ENCODE measurements at places on chromosomes 7 and 10.

- no peak for DNase-seq
These were observed 112.3 kb downstream of the PLXNA4 start for GRCh38 chr7:132463922-132464321.

DNA sequence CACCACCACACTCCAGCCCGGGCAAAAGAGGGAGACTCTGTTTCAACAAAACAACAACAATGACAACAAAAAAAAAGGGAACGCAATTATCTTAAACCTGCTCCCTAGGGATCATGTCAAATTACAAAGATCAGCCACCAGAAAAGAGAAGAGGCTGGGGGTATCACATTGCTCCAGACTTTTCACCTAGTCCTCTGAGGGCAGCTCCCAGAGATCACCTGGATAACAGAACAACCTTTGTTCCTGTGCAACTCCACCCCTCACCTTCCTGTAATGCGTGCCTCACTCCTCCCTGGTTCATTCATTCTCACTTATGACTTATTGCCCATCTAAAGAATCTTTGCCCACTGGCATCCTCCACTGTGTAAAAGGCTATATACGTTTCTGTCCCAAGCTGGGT is 31.8 kb downstream of the SVOPL start:
- DNase-seq: no peak

DNA sequence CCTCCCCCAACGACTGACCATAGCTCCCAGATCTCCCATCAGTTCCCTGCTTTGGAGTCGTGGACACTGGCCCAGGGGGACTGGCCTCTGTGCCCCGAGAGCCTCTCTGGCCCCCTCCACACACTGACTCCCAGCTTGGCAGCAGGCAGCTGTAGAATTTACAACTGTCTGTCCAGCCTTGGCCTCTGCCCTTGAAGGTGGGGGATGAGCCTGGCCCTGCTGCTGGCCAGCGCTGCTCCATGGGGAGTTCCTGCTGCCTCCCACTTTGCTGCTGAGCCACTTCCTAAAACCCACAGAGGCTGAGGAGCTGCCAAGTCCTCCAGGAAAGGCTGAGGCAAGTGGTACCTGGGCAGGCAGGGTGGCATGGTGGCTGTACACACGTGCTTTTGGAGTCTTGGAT is 147.1 kb downstream of the WDR11 start:
- no peak for DNase-seq

GRCh38 chr7:143434660-143435059 is 8.6 kb upstream of the TAS2R60 start:
- no peak for DNase-seq

- no peak for DNase-seq
These were observed 1.9 kb downstream of the CYREN start for GRCh38 chr7:135168489-135169140.

- DNase-seq: no peak
These were observed 479.0 kb downstream of the SDK1 start for GRCh38 chr7:3780016-3780415.

DNA sequence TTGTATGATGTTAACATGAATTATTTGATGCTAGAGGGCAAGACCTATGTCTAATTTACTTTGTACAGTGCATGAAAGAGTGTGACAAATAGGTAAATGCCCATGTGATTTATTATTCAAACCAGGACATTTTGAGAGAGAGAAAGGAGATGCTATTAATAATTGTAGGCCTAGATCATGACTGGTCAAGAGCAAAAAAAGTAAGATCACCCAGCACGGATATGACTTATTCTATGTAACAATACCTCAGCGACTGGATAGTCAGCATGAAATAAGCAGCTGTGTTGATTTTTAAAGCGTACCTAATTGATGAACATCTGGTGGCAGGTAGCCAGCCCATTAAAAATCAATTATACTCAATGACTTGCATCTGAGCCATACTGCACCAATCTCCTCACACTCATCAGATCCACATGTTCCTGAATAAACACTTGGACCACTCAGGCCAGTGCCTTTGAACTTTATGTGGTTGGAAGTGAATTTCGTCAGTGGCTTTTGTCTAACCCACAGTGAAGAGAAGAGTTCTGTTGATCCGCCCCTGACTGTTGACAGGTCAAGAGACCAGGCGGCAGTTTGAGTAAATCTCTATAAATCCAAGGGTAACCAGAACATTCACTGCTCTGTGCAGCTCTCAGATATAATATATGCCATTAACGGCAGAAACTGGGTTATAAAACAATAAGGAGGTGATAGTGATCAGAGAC is 435.3 kb downstream of the MDFIC start:
- no peak for DNase-seq

GRCh38 chr10:29922892-29923291 is 136.5 kb downstream of the JCAD start:
- no peak for DNase-seq

DNA sequence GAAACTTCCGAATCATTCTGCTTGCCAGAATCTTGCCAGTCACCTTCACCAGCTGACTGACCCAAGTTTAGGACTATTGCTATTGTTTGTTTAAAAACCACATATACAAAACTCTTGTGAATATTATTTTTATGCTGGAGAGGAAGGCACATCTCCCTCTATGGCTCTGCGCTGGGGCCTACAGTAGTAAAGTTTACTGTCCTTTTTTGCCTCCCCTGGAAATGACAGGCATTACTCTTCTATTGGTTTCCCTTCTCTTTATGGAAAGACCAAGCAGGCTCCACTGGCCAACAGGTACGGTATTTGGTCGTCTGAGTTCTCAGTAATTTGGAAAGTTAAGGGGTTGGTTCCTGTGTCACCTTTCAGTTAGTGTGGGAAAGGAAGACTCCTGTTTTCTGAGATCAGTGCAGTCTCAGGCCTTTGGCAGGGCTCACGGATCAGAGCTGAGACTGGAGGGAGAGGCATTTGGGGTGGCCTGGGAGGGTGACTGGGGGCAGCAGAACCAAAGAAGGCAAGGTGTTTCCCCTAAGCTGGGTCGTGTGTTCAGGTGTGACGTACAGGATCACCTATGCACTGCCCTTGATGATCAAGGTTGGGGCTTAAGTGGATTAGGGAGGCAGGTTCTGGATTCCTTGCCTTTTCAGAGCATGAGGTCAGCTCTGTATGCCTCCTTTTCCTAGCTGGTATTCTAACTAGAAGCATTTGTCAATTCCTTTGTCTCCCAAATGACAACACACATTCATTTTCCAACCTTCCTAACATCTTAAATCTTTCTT is 16.0 kb upstream of the KIF5B start:
- no peak for DNase-seq

GRCh38 chr7:92608380-92609322 is 18.5 kb upstream of the FAM133B start:
- no peak for DNase-seq

- DNase-seq: no peak
These were observed 5.3 kb downstream of the NEUROG3 start for GRCh38 chr10:69567920-69568319.

DNA sequence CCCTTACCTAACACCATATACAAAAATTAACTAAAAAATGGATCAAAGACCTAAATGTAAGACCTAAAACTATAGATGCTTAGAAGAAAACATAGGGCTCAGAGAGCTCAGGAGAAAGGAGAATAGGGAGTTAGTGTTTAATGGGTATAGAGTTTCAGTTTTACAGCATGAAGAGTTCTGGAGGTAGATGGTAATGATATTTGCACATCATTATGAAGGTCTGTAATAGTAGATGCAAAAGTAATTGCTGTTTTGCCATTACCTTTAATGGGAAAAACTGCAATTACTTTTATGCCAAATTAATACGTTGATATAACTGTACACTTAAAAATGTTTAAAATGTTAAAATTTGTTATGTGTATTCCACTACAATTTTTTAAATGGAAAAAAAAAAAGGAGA is 39.2 kb upstream of the NANOS1 start:
- no peak for DNase-seq

DNA sequence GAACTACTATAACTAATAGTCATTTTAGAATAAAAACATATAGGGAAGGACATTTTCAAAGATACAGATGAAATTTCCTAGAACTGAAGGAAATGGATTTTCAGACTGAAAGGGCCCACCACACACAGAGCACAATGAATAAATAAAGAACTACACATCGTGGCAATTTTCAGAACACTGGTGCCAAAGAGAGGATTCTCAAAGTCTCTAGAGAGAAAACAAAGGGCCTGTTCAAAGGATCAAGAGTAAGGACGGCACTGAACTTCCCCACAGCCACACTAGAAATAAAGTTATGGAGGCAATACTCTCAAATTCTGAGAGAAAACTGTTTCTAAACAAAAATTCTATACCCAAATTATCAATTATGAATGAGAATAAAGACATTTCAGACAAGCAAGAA is 21.9 kb downstream of the NAPEPLD start:
- DNase-seq: no peak

DNA sequence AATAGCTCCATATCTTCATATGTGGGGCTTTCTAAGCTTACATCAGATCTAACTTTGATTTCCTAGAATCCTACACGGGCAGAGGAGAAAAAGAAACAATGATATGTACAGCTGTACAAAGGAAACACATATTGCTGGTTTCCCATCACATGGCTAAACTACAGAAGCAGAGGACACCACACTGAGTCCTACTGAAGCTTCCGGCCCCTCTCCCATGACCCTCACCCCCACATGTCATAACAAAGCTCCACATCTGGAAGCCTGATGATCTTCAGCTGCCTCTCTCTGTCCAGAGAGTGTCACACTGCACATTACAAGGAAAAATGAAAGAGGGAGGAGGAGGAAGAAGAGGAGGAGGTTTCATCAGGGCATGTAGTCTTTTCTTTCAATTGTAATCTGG is 14.0 kb downstream of the SLC16A12 start:
- DNase-seq: no peak

DNA sequence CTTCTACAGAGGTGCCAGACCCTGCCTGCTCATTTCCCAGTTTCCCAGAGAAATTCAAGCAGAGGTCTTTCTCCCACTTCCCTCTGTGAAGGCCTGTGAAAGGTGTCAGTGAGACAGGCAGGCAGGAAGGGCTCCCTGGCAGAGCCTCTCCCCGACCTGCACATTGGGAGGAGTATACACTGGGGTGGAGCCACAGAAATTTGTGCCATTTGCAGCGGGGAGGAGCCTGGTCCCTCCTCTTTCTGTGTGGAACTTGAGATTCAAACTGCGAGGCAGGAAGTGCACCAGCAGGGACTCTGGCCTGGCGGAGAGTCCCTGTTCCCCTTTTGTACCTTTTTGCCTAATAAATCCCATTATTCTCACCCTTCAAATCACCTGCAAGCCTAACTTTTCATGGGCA is 54.6 kb upstream of the OPN4 start:
- DNase-seq: no peak

GRCh38 chr7:129859183-129859582 is 93.6 kb downstream of the UBE2H start:
- no peak for DNase-seq

GRCh38 chr10:5949009-5949759 is 28.2 kb downstream of the IL15RA start:
- DNase-seq: no peak

- no peak for DNase-seq
These were observed 85.2 kb upstream of the PIK3CG start for GRCh38 chr7:106779877-106780276.

GRCh38 chr10:94172332-94172731 is 178.6 kb downstream of the PLCE1 start:
- DNase-seq: no peak

DNA sequence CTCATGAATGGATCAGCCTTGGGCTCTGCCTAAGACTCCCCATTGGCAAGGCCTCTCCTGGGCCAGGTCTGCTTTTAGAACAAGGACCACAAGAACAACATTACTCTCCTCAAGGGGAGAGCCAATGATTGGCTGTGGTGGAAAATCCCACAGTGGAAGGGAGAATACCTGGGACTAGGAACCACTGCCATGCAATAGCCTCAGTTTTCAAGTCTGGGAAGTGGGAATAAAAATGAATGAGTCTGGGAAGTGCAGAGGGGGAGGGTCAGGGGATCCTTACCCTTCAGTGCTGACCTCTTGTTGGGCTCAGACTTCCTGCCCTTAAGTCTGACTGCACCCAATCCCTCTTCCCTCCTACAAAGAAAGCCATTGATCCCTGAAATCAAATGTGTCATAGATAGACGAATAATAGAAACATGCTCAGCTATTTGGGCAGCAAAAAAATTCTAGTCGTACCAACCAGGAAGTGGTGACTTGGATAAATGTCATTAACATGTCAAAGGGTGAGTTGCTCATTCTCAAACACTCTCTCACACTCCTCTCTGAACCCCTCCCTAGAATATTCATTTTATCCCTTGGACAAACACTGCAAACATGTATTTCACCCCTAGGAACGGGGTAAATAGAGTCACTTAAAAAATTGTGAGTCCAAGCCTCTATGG is 123.6 kb downstream of the SH3PXD2A start:
- no peak for DNase-seq

DNA sequence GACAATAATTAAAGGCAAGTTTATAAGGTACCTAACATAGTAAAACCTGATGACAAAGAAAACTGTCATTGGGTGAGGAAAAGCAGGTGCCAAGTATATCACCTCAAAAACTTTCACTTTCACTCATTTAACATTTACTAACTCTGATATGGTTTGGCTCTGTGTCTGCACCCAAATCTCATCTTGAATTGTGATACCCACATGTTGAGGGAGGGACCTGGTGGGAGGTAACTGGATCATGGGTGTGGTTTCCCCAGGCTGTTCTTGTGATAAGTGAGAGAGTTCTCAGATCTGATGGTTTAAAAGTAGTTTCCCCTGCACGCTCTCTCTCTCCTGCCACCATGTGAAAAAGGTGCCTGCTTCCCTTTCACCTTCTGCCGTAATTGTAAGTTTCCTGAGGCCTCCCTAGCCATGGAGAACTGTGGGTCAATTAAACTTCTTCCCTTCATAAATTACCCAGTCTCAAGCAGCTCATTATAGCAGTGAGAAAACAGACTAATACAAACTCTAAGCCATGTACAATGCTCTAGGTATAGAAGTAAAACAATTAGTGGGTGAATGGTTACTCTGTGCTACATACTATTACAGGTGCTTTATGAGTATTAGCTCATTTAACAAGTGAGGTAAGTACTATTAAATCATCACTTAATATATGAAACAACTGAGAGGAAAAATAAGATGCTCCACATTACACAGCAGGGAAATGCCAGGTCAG is 199.0 kb downstream of the CHCHD3 start:
- no peak for DNase-seq

GRCh38 chr7:33757563-33758165 is 147.7 kb upstream of the BMPER start:
- DNase-seq: no peak

DNA sequence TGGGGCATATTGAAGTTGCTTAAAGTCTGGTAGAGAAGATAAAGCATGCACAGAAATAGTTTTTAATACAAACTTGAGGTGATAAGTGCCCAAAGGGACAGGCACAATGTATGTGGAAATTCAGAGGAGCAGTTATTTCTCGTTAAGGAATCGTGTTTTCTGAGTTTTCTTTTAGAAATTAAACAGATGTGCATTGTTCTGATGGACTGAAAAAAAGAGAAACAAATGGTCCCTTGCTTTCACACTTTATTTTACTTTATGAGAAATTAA is 45.6 kb downstream of the CNNM2 start:
- DNase-seq: no peak

GRCh38 chr7:46391231-46392201 is 470.4 kb upstream of the IGFBP3 start:
- no peak for DNase-seq

GRCh38 chr10:118692872-118693271 is 61.9 kb downstream of the CACUL1 start:
- DNase-seq: no peak
